ENCODE measurements at places on chromosomes 7 and 10.

DNA sequence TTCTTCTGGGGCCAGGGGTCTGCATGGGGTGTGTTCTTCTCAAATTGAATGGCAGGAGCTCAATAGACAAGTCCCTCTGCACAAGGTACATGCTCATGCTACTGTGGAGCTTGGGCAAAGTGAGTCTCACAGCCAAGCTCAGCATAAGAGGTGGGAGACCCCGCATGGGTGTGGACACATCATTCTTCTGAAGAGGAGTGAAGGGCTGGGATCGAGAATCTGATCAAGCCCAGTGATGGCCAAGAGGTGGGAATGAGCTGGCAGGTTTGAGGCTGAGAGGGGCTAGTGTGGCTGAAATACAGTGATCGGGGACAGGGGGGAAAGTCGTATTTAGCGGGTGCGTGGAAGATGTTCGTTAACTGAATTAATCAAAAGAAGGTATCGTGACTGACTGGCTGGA lies 32.6 kb downstream of the CDH23 start:
- DNase-seq, result no peak

DNA sequence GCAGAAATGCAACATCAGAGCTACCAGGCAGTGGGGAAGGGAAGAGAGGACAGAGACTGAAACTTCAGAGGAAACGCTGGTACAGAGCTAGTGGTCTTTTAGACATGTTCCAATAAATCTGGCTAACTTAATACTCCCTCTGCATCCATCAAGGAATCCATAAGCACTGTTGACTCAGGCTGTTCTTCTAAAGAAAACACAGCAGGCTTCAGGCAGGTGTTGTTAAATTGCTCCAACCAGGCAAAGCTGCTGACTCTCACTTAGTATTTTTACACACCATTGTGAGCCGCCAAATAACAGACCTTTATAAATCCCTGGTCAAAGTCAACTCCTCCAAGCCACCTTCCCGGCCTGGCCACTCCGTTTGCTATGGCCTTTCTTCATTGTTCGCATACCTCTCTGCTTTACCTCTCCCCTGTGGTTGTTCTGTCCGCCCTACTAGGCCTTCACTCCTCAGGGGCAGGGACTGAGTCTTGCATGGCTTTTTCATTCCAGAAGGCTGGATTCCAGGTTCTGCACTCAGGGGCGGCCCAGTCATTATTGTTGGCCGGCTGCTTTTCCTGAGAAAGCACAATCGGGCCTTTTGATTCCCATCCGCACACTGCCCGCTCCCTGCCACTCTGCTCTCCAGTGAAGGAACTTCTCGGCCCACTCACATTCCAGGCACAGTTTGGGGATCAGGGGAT lies 18.4 kb downstream of the CREB3L2 start:
- no peak for DNase-seq

GRCh38 chr10:82813856-82814255 lies 938.9 kb downstream of the NRG3 start:
- no peak for DNase-seq

DNA sequence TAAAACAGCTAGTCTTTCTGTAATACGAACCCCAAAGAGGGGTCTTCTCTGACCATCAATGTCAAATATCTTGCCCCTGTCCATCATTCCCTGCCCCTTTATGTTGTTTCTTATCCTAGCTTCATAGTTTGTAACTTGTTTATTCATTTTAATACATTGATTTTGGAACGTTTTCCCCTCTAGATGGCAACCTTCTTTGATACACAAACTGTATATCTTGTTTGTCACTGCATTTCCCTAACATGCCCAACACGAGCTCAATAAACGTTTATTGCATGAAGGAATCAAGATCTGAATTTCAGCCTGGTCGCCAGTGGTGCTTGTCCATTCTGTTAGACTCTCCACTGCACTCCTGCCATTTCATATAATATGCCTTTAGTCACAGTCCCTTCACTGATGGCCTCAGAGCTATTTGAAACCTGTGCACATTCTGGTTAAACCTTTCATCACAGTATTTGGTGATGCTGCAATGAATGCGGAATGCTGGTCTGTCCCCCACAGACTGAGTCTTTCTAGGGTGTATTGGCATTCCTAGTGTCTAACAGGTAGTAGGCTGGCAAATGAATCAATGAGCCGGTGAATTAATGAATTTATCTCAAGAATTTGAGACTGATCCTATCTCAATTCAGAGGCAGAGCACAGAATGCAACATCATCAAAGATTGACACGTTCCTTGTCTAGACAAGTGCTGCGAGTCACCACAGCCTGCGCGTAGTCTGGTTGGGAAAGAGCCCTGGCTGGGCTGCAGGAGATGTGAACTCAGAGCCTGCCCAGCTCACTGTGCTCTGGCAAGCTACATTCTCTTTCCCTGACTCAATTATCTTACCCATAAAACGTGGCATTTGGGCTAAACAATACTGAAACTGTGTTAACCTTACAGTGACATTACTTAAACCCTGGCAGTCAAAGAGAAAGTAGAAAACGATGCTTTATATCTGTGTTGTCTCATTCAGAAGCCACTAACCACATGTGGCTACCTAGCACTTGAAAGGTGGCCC lies 55.2 kb upstream of the FRMD4A start:
- DNase-seq, result no peak

- no peak for DNase-seq
Measured at GRCh38 chr10:36265741-36266140, 623.6 kb upstream of the FZD8 start.

DNA sequence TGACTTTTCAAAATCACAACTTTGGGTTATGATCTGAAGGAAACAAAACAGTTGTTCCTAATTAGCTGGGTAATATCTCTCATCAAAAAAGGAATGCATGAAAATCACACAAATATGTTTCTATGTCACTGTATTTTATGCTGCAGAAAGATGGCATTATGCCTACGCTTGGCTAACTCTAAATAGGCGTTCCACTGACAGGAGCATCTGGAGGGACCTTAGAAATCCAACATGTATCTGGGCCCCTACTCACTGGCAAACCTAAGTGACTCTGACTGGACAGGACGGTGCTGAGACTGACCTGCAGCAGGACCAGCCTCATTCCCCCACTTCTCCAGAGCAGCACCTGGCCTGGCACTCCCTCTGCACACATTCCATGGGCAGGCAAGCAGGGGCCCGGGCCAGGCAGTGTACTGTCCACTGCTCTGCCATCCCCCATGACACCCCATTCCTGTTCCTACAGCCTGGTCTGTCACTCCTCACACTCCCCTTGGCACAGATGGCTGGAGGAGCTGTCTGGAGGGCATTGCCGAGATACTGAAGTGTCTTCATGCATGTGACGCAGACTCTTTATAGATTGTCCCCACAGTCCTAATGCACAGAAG lies 2.6 kb upstream of the MYL7 start:
- DNase-seq, result no peak

DNA sequence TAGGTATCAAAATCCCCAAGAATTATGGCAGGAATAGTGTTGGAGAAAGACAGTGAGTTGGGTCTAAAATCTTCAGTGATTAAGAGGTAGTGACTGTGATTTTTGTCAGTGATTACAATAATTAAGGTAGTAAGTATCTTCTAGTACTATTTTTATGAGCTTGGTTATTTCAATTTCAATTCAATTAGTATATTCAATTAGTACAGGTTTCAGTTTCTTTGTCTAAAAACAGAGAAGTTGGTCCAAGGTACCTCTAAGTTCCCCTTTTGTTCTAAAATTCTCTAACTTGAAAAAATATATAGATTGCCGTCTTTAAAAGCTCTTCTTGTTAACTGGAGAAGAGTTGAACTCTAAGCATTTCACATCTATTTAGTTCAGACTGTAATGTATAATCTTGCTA lies 82.9 kb downstream of the OTUD1 start:
- DNase-seq, result no peak

- DNase-seq, result no peak
Measured at GRCh38 chr10:3074985-3075600, 7.7 kb downstream of the PFKP start.

- DNase-seq, result no peak
Measured at GRCh38 chr7:86867163-86867762, 192.2 kb downstream of the ELAPOR2 start.

- no peak for DNase-seq
Measured at GRCh38 chr7:157482025-157482424, 145.2 kb downstream of the DNAJB6 start.

- peak; percentile 6 for DNase-seq
Measured at GRCh38 chr10:32413513-32413912, 32.4 kb upstream of the CCDC7 start.

- DNase-seq, result no peak
Measured at GRCh38 chr10:68957284-68957615, 1.3 kb downstream of the DDX21 start.

DNA sequence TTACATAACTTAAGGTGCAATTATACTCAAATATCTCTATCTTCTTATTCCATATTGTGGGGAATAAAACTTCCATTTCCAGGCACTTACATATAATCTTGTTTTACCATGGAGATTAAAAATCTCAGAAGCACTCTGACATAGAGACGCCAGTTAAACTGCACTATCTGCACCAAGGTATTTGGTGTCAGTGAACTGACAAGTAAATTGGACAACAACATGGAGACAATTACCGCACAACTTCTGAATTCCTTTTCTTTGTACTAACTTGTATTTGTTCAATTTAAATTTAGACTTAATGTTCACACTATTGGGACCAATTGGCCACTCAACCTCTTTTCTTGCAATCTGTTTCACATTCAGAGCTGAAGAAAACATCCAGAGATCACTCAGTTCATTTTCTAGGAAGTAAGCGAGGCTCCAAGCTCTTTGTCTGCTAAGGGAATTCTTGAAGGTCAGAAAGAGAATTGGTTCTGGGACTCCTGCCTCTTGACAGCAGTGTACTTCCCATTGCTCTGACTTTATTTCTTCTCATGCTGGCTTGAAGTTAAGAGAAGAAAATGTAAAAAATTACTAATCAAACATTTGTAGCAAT lies 184.7 kb downstream of the CHCHD3 start:
- no peak for DNase-seq

- DNase-seq, result no peak
Measured at GRCh38 chr7:154906201-154906600, 96.7 kb downstream of the PAXIP1 start.

- no peak for DNase-seq
Measured at GRCh38 chr7:99843808-99844207, 16.0 kb downstream of the CYP3A43 start.

GRCh38 chr10:33684211-33684611 lies 349.7 kb upstream of the NRP1 start:
- no peak for DNase-seq

GRCh38 chr7:144738708-144739314 lies 97.0 kb downstream of the TPK1 start:
- no peak for DNase-seq

DNA sequence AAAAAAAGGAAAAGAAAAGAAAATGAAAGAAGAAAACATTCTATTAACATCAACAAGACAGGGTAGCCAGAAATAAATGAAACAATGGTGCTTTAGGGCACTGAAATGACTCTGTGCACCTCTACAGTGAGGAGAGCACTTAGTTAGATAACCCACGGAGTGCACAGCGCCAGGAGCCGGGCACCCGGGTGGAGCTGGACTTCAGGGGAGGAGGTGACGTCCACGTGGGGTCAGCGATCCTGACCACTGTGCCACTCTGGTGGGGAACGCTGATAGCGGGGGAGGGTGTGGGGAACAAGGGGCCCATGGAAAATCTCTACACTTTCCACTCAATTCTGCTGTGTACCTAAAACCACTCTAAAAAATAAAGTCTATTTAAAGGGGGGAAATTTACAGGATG lies 15.7 kb upstream of the CNPY1 start:
- DNase-seq, result no peak

- DNase-seq, result no peak
Measured at GRCh38 chr7:121107923-121108498, 119.5 kb downstream of the CPED1 start.

GRCh38 chr10:75406462-75407223 lies 5.1 kb upstream of the ZNF503 start:
- DNase-seq, result no peak

GRCh38 chr7:98322331-98323270 lies 41.1 kb downstream of the BRI3 start:
- no peak for DNase-seq

DNA sequence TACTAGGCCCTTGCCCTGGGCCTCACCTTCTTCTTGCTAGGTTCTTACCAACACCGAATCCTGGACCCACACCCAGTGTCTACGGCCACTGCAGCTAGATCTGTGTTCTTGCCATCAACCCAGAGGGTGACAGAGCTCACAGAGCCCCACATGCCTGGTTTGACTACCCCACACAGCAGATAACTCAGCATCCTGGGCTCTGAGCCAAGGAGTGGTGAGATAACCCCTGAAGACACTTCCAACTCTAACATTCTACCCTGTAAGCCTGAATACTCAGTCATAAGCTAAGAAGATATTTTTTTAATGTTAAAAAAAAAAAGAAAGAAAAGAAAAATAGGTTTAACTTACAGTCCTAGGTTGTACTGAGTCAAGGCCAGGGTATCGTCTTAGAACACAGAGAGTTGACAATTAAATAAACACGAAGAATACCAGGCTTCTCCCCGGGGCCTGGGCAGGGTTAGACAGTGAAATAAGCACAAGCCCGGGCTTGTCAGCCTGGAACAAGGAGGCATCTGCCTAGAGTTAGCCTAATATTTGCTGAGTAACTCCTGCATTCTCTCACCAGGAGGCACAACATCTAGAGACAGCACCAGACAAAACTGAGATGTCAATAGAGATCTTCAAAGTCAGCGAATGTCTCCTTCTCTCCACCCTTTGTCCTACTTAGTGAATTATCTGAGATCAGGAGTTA lies 556.5 kb upstream of the LRRN3 start:
- DNase-seq, result no peak

GRCh38 chr10:117312430-117312829 lies 62.8 kb downstream of the PDZD8 start:
- no peak for DNase-seq

DNA sequence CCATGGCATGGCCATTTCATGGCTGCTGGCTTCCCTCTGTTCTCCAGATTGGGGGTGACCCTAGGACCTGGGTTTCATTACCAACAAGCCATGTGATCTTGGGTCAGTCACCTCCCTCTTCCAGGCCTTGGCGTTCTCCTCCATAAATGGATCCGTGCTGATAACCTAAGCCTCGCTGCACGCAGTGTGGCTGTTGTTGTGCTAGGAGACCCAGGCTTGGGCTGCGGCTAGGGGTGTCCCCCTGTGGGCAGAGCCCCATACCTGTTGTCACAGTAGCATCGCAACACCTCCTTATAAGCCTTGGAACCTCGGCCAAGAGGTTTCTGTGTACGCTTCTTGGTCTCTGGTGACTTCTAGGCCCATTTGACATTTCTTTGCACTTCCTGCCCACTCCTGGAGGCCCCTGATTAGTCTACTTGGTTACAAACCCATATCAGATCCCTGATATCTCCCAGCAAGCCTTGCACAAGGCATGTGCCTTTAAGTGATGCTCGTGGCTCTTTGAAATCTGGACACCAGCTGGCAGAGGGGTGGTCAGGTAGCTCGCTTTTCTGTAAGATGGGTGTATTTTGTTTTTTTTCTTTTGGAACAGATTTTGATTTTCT lies 23.6 kb downstream of the ZMIZ1 start:
- DNase-seq, result no peak

All from stimulated activated CD4-positive, alpha-beta T cell treated with anti-CD3 and anti-CD28 coated beads, Interleukin-15, amount 100 ng/mL, for 1 hour (primary cell).